IPS DF 6.9 (cell line): ENCODE measurements at places on chromosomes 5 and 9.

GRCh38 chr5:34721327-34721726, 65.2 kb downstream of the RAI14 start:
- DNase-seq = no peak

- DNase-seq = no peak
Observed at GRCh38 chr9:133778336-133779013, 40.3 kb upstream of the SARDH start.

DNA sequence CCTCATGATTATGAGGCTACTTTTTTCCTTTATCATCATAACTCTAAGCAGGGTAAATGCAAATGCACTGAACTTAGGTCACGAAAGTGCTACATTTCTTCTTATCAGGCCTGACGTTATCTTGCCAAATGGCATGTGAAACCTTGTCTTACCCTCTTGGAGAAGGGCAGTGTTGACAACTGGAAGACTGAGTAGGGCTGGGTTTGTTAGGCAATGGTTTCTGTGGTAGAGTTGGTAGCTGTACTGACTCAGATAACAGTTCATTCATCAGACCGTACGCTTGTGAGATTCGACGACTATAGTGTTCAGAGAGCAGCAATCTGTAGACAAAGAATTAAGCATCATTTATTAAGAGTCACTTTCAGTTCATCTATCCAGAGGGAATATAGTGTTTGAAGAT, 127.7 kb downstream of the CPLANE1 start:
- DNase-seq = no peak

DNA sequence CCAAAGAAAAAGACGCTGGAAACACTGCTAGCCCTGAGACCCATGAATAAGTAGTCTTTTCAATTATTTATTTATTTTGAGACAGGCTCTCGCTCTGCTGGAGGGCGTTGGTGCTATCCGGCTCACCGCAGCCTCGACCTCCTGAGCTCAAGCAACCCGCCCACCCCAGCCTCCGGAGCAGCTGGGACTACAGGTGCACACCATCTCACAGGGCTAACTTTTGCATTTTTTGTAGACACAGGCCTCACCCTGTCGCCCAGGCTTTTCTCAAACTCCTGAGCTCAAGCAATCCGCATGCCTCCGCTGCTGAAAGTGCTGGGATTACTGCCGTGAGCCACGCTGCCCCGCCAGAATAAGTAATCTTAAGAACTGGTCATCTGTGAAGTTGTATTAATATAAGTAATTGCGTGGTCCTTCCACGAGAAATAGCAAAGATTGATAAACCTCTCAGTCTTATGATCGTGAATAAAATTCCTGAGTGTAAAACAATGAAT, 1.6 kb downstream of the ANXA2R start:
- no peak for DNase-seq

GRCh38 chr9:128384801-128385495, 13.8 kb downstream of the URM1 start:
- DNase-seq = no peak

GRCh38 chr9:11742471-11742870, 950.7 kb upstream of the TYRP1 start:
- no peak for DNase-seq

- no peak for DNase-seq
Observed at GRCh38 chr5:74374656-74375055, 265.9 kb downstream of the ENC1 start.

- DNase-seq = no peak
Observed at GRCh38 chr9:77798140-77798539, 150.0 kb upstream of the GNA14 start.

DNA sequence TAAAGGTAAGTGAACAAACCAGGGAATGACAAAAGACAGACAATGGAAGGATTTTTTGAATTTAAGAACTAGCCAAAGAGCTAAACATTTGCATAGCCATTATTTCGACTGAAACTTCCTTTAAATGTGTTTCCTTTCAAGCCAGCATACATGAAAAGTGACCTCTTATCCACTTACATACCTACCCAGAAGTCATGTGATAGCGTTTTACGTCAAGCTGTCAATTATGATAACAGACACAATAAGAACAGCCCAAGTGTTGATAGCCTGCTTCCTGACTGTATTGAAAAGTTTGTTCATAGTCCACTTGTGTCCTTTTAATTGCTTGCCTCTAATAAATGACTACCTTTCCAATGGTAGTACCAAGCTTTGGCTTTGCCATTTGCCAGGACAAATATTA, 206.0 kb downstream of the NFIB start:
- no peak for DNase-seq

GRCh38 chr9:137688725-137689124, 69.9 kb downstream of the EHMT1 start:
- no peak for DNase-seq

GRCh38 chr5:135263022-135263668, 135.9 kb downstream of the MACROH2A1 start:
- no peak for DNase-seq

GRCh38 chr9:114369216-114370130, 18.3 kb downstream of the AKNA start:
- no peak for DNase-seq

DNA sequence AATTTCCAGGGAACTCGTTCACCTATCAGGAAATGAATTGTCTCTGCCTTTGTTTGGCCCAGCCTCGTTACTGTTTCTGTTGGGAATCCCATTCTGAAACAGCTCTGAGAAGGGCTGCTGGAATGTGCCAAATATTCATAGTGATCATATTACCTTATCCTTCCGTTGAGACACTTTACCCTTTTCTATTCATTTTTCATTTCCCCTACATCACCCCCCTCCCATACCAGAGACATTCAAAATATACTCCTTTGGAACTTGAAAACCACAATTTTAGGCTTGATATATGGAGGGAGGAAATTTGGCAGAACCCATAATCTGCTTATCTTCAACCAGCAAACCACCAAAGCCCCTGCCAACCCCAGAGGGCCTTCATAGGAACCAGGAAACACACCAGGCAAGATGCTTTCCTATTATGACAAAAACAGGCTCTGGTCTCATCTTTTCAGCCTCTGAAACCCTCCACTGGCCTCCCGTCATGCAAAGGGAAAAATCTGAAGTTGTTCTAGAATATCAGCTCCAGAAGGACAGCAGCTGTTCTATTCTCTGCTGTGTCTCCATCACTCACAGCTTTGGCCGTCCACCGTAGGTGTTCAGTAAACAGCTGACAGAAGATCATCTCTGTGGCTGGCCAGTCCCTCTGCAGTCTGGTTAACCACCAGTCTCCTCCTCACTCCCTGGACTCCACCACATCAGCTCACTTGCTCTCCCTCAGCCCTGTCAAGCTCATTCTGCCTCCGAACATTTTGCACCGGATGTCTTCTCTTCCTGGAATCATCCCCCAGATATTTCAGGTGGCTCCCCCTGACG, 217.2 kb upstream of the WWC1 start:
- DNase-seq = no peak

- DNase-seq = no peak
Observed at GRCh38 chr5:76691467-76692273, 24.3 kb upstream of the F2R start.

DNA sequence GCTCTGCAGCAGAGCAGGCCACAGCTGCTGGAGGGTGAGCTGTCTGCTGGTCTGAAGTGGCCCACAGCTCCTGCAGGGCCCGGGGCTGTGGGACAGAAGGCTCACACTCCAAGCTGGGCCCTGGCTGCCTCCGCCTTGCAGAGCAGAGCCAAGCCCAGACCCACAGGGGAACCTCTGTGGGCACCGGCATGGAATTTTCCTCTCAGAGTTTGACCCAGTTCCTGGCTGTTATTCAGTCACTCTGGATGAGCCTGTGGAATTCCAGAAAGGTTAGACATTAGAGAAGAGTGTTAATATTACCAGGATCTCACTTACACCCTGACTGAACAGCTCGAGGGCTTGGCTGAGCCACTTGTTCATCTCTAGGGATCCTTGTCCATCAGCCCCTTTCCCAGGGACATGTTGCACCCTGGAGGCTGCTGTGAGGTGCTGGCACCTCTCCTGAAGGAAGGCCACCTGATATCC, 17.5 kb downstream of the IL9 start:
- no peak for DNase-seq

- DNase-seq = peak; percentile 31
Observed at GRCh38 chr5:169581580-169582227, 1.9 kb upstream of the SPDL1 start.

DNA sequence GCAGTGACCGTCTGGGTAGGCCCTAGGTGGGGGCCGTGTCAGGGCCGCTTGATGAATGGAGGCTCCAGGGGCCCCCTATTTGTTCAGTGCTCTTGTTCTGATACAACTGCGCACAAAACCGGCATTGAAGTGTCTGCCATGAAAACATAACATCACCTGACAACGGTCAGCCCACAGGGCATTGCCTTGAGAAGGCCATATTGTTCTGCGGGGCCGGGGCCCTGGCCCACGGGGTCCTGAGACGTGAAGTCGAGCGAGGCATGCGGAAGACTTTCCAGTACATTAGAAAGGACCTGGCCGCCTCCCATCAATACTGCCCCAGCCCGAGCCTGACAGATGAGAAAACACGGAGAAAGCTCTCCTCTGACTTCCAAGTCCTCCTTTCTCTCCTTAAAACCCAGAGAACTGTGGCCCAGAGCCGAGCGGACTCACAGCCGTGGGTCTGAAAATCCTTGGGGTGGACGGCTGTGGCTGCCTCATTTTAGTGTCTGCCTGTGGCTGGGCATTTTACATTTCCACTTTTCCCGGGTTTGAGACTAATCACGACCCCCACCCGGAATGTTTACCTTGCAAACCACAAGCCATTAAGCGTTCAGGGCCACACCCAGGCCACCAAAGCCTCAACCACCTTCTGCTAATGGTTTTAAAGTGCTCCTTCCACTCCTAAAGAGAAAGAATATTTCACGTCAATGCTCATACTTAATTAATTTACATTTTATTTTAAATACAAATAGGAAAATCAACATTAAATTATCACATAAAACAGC, 391.0 kb upstream of the IRX2 start:
- DNase-seq = no peak

GRCh38 chr9:15206903-15207696, 99.9 kb downstream of the TTC39B start:
- DNase-seq = no peak

GRCh38 chr9:108654566-108654965, 201.2 kb downstream of the ACTL7B start:
- no peak for DNase-seq

- DNase-seq = no peak
Observed at GRCh38 chr5:55982957-55983381, 11.8 kb downstream of the IL6ST start.

GRCh38 chr5:140336388-140336787, 10.0 kb downstream of the HBEGF start:
- no peak for DNase-seq

DNA sequence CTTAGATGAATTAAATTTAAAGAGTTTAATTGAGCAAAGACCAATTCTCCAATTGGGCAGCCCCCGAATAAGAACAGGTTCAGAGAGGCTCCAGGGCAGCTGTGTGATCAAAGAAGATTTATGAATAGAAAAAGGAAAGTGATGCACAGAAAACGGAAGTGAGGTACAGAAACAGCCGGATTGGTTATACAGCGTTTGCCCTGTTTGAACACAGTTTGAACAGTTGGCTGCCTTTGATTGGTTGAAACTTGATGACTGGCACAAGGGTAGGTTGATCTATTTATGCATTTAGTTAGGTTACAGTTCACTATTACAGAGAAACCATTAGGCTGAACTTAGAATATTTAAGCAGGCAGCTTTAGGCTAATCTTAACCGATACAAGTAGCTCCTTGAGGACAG, 29.5 kb downstream of the NIM1K start:
- no peak for DNase-seq

GRCh38 chr5:176870110-176870591, 29.0 kb downstream of the HK3 start:
- peak; percentile 58 for DNase-seq

- DNase-seq = no peak
Observed at GRCh38 chr5:5209089-5209488, 69.0 kb downstream of the ADAMTS16 start.

GRCh38 chr9:86452201-86452828, 98.1 kb upstream of the TUT7 start:
- DNase-seq = no peak

DNA sequence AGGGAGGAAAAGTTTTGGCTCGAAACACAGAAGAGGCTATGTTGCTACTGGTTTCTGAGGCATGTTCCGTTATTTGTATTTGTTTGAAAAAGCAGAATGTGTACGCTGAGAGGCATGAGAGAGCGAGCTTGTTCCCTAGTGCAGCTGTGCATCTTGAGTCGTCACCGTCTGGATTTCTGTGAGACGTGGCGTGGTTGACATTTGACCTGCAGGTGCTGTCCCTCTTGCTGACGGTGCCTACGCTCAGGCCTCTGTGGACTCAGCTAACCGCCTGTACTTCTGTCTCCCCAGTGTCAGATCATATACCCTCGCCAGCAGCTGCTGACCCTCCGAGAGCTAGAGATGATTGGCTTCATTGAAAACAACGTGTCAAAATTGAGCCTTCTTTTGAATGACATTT, 21.5 kb downstream of the TRIP13 start:
- DNase-seq = no peak

DNA sequence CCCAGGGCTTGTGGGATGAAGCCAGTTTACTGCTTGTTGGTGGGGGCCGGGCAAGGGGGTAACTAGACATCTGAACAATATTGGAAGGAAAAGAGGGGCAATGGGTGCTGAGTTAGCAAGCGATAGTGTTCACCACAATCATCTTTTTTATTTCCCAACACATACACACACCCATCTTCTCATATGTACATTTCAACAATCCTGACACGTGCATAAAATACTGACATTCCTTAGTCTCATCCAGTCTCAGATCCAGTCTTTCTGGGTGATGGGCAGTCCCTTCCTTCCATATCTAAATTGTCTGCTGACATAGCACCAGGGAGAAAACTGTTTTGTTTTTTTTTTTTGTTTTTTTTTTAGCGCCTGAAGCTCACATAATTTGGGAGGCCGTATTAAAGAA, 333.6 kb upstream of the TRPC7 start:
- DNase-seq = no peak

GRCh38 chr5:111075520-111075919, 4.0 kb downstream of the TSLP start:
- DNase-seq = no peak

- no peak for DNase-seq
Observed at GRCh38 chr9:122158202-122158601, 1.4 kb downstream of the NDUFA8 start.

- no peak for DNase-seq
Observed at GRCh38 chr5:179375236-179375685, 30.0 kb upstream of the ADAMTS2 start.
